ENCODE measurements at places on chromosomes 5 and 9.

- H3K4me1 ChIP-seq: peaks cover 3% of the 10 kb centered on the region
- H3K4me3 ChIP-seq: no peak overlapping the region
- H3K36me3 ChIP-seq: no peaks in the 10 kb centered on the region
- no peak for DNase-seq
- H3K27me3 ChIP-seq: no peaks in the 10 kb centered on the region
Observed at GRCh38 chr5:6251565-6252102, 126.7 kb downstream of the MED10 start.

GRCh38 chr5:180557217-180557809 lies 34.0 kb downstream of the SCGB3A1 start:
- no peak overlapping the region for H3K27ac ChIP-seq
- H3K36me3 ChIP-seq: peaks cover 85% of the 10 kb centered on the region
- no peak overlapping the region for H3K4me3 ChIP-seq

- H3K27me3 ChIP-seq: no peaks in the 10 kb centered on the region
- no peak overlapping the region for H3K27ac ChIP-seq
- no peak overlapping the region for H3K4me3 ChIP-seq
- DNase-seq: no peak
Observed at GRCh38 chr5:59174248-59174844, 591.5 kb downstream of the RAB3C start.

GRCh38 chr5:10374046-10375022 lies 20.8 kb downstream of the MARCHF6 start:
- H3K4me3 ChIP-seq: no peak overlapping the region
- no peaks in the 10 kb centered on the region for H3K27me3 ChIP-seq
- H3K4me1 ChIP-seq: peaks cover 43% of the 10 kb centered on the region
- no peak for DNase-seq
- H3K27ac ChIP-seq: peak overlapping the region; percentile 47
- peaks cover 26% of the 10 kb centered on the region for H3K36me3 ChIP-seq

DNA sequence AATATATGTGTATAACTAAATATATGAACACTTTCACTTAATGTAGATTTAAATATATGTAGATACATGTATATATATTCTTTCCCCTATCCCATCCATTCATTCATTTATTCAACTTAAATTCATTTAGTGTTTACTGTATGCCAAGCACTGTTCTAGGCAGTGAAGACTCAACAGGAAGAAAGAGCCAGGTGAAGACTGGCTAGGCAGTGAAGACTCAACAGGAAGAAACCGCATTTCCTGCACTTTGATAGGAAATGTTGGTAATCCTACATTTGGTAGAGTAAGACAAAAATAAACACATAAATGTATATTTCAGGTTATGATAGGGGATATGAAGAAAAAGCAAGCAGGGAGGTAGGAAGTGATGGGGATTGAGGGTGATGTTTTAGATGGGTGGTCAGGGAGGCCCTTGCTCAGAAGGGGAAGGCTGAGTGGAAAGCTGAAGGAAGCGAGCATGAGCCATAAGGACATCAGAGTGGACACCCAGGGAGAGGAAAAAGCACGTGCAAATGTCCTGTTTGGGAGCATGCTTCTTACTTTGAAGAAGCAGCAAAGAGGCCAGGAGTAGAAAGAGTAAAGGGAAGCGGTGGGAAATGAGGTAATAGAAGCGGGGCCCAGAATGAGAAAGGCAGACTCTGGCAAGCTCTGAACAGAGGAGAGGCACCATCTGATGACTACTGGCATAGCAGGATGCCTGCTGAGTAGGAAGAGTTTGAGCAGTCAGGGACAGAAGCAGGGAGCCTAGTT lies 227.8 kb upstream of the MAP3K1 start:
- H3K4me1 ChIP-seq: peaks cover 37% of the 10 kb centered on the region
- no peak overlapping the region for H3K4me3 ChIP-seq
- no peak for DNase-seq
- H3K27me3 ChIP-seq: no peaks in the 10 kb centered on the region
- H3K36me3 ChIP-seq: peaks cover 4% of the 10 kb centered on the region

- H3K36me3 ChIP-seq: no peaks in the 10 kb centered on the region
- H3K27ac ChIP-seq: no peak overlapping the region
- H3K4me1 ChIP-seq: no peaks in the 10 kb centered on the region
- no peaks in the 10 kb centered on the region for H3K27me3 ChIP-seq
Observed at GRCh38 chr5:45440466-45440865, 255.7 kb downstream of the HCN1 start.

GRCh38 chr5:135157421-135158313 lies 123.6 kb upstream of the PITX1 start:
- H3K36me3 ChIP-seq: no peaks in the 10 kb centered on the region
- no peak overlapping the region for H3K4me3 ChIP-seq
- H3K27ac ChIP-seq: no peak overlapping the region
- peaks cover 10% of the 10 kb centered on the region for H3K27me3 ChIP-seq

DNA sequence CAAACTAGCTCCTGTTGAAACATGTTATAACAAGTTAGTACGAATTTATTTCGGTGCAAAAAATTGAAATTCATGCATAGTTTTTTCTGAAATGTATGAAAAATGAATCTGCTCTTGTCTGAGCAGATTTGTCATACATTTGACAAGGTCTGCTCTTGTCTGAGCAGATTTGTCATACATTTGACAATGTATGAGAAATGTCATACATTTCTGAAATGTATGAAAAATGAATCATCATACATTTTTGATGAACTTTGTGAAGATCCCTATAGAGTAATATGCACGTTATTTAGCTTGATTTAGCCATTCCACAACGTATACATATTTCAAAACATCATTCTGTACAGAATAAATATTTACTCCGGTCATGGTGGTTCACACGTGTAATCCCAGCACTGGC lies 85.9 kb upstream of the PARP8 start:
- H3K4me1 ChIP-seq: peaks cover 11% of the 10 kb centered on the region
- peaks cover 6% of the 10 kb centered on the region for H3K36me3 ChIP-seq
- no peak overlapping the region for H3K4me3 ChIP-seq
- H3K27me3 ChIP-seq: no peaks in the 10 kb centered on the region
- DNase-seq: no peak

DNA sequence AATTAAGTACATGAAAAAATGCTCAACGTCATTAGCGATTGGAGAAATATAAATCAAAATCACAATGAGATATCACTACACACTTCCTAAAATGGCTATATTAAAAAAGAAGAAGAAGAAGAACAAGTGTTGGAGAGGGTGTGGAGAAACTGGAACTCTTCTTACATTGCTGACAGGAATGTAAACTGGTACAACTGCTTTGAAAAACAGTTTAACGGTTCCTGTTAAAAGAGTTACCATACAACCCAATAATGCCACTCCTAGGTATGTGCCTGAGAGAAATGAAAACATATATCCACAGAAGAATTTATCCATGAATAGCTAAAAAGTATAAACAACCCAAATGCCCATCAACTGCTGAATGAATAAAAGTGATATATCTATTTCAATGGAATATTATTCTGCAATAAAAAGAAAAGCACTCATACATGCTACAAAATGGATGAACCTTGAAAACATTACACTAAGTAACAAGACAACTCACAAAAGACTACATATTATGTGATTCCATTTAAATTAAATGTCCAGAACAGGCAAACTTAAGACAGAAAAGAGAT lies 9.0 kb downstream of the FEM1C start:
- H3K36me3 ChIP-seq: peaks cover 76% of the 10 kb centered on the region
- DNase-seq: no peak
- H3K4me3 ChIP-seq: no peak overlapping the region
- peaks cover 65% of the 10 kb centered on the region for H3K4me1 ChIP-seq
- no peaks in the 10 kb centered on the region for H3K27me3 ChIP-seq

GRCh38 chr9:77546376-77546950 lies 101.7 kb downstream of the GNA14 start:
- DNase-seq: no peak
- no peaks in the 10 kb centered on the region for H3K27me3 ChIP-seq
- no peaks in the 10 kb centered on the region for H3K36me3 ChIP-seq
- no peak overlapping the region for H3K4me3 ChIP-seq
- no peak overlapping the region for H3K27ac ChIP-seq
- H3K4me1 ChIP-seq: no peaks in the 10 kb centered on the region

GRCh38 chr9:38015266-38015665 lies 53.8 kb downstream of the SHB start:
- H3K36me3 ChIP-seq: no peaks in the 10 kb centered on the region
- no peak overlapping the region for H3K27ac ChIP-seq
- H3K4me1 ChIP-seq: no peaks in the 10 kb centered on the region
- no peak overlapping the region for H3K4me3 ChIP-seq

GRCh38 chr5:72076621-72077300 lies 30.5 kb upstream of the MAP1B start:
- DNase-seq: no peak
- no peaks in the 10 kb centered on the region for H3K36me3 ChIP-seq
- H3K4me3 ChIP-seq: no peak overlapping the region
- H3K4me1 ChIP-seq: no peaks in the 10 kb centered on the region

DNA sequence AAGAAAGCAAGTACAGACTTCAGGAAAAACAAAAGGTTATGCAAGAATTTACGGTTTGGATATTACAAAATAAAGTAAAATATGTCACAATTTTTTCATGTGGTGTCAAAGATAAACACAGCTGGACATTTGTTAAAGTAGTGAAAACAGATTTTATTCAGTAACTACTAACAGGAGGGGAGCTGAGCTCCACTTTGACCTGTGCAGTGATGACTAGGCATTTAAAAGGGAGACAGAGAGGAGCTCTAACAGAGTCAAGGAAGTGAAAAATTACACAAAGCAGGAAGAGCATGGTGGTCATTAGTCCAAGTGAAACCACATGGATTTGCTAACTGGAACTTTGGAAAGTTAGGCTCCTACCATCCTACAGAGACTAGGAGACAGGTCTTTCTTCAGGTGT lies 263.6 kb upstream of the PCSK5 start:
- H3K4me3 ChIP-seq: no peak overlapping the region
- H3K27ac ChIP-seq: no peak overlapping the region
- H3K36me3 ChIP-seq: no peaks in the 10 kb centered on the region
- DNase-seq: no peak
- H3K27me3 ChIP-seq: no peaks in the 10 kb centered on the region

DNA sequence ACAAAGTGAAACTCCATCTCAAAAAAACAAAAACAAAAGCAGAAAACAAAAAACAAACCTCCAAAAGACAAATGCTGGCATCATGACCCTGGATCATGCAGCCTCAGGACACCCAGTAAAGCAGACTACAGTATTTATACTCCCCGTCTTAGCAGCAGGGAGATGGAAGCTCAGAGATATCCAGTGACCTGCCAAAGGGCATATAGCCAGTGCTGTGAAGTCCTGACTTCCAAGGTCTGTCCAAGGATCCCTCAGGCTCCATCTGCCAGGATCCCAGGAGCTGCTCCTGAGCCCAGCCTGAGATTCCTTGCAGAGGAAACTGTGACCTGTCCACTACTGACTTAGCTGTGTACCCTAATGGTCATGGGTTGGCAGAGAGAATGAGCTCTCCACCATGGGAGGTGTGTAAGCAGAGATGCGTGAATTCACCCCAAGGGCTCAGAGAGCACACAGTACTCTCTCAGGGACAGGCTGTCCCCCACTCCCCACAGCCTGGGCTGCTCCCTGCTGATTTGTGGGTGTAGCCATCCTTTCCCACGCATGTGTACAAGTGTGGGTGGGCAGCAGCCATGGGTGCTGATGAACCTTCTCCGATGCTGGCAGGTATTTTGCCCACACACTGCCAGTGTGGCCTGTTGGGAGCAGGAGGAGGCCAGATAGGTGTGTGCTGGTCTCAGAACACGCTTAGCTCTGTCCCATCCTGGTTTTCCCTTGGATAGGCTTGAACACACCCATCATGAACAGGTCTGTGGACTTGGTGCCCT lies 2.1 kb upstream of the WNK2 start:
- no peaks in the 10 kb centered on the region for H3K4me1 ChIP-seq
- H3K27me3 ChIP-seq: peaks cover 42% of the 10 kb centered on the region
- no peaks in the 10 kb centered on the region for H3K36me3 ChIP-seq
- no peak overlapping the region for H3K4me3 ChIP-seq
- no peak for DNase-seq

DNA sequence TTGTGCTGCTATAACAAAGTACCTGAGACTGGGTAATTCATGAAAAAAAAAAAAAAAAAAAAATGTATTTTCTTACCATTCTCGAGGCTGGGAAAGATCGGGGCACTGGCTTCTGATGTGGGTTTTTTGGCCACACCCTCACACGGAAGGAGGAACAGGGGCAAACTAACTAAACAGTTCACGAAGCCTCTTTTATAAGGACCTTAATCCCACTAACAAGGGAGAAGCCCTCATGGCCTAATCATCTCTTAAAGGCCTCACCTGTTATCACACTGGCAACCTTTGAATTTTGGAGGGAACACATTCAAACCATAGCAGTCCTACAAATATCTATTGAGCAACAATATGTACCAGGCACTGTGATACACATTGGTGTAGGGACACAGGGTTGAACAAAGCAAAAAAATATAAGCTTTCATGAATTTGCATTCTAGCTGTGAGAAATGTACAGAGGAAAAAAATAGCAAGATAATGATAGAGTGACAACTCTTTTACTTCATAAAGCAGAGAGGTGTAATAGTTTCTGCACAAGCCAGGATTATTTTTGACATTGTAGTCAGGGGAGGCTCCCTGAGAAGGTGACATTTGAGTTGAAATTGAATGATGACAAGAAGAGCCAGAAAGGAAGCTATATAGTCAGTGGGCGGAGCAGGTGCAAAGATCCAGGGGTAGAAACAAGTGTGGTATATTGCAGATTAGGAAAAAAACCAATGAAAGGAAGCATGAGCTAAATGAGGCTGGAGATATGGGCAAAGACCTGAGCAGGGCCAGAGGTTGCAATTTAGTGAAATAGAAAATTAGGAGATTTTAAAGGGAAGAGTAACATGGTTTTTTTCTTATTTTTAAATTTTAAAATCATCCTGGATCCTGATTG lies 68.1 kb upstream of the GRAMD2B start:
- H3K27ac ChIP-seq: no peak overlapping the region
- H3K4me3 ChIP-seq: no peak overlapping the region

Data from activated T-helper 2 cell treated with anti-CD3 and anti-CD28 coated beads, Interferon-gamma antibody, Interleukin-2, Interleukin-4, amounts not matched to agents 10 μg/mL and 5 μg/mL and 100 μg/mL, durations not matched to agents 14 hours and 24 hours and 36 hours (primary cell).